ENCODE measurements at places on chromosomes 1 and 21.

DNA sequence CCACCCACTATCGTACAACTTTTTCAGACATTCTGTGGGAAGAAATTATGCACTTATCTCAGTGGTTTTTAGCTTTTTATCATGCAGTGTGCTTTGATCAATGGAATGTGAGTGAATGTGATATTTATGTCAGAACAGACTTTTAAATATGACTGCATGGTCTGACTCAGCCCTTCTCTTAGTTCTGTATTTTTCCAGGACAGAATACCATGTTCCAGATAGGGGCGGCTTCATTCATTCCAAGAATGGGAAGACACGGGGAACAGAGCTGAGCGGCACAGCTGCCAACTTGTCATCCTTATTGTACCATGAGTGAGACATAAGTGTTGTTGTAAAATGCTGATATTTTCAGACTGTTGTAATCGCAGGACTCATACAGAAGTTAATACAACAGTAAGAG lies 214.6 kb upstream of the NCAM2 start:
- no peak for DNase-seq

GRCh38 chr1:93597709-93598108 lies 83.9 kb downstream of the BCAR3 start:
- DNase-seq = no peak

DNA sequence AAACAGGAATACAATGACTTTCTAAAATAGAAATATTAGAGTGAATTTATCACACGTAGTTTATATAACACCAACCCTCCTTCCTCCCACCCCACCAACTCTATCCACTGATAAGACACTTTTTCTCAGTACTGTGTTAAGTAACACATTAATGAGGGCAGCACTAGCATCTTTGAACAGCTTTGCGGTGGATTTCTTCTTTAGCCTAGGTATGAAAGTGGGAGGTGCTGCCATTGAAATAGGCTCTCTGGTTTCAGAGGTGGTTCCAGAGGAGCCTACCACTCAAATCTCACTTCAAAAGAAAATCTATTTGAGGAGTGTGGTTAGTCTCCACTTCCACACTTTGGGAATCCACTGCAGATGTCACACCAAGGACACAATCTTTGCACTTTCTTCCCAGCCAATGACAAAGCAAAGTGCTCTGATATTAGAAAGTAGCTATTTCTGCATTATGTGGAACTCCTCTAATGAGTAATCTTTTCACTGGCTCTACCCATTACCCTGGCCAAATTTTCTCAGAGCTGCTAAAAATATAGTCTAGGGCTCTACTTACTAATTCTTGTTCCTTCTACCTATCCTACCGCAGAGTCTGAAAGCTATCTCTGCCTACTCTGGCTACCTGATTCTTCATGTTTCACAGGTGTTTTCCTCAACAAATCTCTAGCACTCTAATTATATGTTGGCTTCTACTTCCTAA lies 1667.8 kb downstream of the MRPL39 start:
- DNase-seq = no peak

DNA sequence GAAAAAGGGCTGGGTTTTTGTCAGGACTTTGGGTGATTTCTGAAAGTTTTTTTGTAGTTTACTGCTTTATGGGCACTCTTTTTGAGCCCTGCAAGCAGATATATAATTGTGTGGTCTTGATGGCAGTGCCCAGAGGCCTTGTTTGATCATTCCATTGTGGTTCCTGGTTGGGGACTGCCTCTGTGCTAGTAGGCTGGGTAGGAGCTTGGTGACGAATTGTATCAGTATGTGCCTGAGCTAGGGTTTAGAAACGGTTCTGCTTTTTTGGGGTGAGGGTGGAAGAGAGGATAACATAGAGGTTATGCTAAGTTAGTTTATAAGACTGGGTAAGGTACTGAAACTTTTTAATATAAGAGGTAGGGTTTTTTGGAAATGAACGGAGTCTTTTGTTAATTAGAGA lies 139.7 kb upstream of the ETV3 start:
- DNase-seq = no peak

DNA sequence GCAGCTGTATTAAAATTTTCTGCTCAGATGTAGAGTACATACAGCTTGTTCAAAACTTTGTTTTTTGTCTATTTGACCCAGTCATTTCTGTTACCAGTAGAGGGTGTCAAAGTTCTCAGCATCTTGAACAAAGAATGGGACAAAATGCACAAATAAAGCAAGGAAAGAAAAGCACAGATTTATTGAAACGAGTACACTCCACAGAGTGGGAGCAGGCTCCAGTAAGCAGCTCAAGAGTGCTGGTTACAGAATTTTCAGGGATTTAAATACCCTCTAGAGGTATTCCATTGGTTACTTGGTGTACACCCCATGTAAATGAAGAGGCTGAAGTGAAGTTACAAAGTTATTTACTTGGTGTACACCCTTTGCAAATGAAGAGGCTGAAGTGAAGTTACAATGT lies 8.9 kb upstream of the PRMT6 start:
- DNase-seq = no peak

DNA sequence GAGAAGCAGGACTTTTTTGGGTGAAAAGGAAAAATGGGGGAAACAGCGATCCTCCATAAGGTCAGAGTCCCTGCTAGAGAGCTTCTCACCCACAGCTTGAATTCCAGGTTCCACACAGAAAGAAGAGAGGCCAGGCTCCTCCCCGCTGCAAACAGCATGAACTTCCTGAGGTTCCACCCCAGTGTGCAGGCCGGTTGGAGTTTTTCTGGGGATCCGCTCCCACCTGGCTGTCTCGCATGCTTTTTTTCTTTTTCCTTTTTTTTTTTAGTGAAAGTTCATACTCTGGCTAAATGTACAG lies 595.1 kb upstream of the ZP4 start:
- DNase-seq = no peak

DNA sequence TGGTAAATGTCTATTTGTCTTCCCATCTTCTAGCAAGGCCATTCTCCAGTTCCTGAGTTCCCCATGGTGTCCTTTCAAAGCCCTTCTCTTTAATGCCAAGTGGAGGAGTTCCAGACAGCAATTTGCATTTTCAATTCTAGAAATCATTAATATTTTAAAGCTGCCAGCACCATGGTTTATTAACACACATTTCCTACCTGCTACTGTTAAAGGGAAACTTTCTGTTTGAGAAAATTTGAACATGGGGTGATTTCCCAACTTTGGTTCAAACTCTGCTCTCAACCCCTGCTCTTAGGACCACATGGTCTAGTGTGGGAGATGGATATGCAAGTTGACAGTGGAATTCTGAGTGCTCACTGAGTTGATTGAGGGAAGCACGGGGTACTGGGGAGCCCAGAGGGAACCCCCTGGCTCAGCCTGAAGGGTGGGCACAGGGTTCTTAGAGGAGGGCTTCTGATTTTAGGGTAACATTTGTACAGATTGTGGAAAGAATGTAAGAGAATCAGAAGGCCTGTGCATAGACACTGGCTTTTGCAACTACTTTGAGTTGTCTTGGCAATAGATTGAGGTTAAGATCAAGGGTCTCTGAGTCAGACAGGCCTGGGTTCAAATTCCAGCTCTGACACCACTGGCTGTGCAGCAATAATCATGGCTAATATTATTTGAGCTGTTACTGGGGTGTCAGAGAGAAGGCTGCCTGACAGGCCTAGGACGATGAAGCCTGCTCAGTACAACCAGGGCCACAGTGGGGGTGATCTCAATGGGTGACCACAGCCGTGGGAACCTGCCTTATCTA lies 97.8 kb downstream of the BEND5 start:
- DNase-seq = no peak

DNA sequence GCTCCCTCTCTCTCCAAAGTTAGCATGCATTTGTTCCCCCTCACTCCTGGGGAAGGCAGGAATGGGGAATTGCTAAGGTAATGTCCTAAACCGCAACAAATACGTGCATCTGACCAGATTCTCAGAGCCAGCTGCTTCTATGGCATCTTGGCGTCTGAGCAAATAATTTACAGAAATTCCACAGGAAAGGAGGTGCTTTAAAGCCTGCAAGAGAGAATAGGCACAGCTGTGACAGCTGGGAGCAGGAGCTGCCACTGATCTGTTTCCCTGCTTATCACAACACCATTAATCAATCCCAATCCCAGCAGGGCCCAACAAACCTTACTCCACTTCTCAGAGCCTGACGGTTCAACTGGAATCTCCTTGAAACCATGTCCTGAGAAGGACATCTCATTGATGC lies 83.5 kb upstream of the ZNF281 start:
- DNase-seq = no peak

GRCh38 chr1:64368344-64368743 lies 101.6 kb upstream of the CACHD1 start:
- no peak for DNase-seq

GRCh38 chr1:33364565-33364918 lies 43.6 kb upstream of the A3GALT2 start:
- no peak for DNase-seq

DNA sequence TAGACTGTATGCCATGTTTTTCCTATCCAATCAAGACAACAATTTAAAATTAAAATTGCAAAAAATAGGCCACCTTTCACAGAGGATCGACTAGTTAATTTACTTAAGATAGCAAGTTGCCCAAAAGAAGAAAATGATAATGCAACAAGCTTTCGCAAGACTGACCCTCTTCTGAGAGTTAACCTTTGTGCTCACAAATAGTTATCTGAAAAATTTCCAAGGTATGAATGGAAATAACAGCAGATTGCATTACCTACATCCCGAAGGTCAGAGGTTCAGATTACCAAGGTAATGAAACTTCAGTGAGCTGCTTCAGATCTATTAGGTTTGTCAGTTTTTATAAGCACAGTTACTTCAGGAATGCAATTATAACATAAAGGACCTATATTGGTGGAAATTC lies 298.0 kb downstream of the KCTD3 start:
- no peak for DNase-seq

GRCh38 chr1:18903291-18903756 lies 969 bp upstream of the ALDH4A1 start:
- no peak for DNase-seq

- DNase-seq = no peak
These were observed 4.4 kb downstream of the TYW3 start for GRCh38 chr1:74737333-74737732.

DNA sequence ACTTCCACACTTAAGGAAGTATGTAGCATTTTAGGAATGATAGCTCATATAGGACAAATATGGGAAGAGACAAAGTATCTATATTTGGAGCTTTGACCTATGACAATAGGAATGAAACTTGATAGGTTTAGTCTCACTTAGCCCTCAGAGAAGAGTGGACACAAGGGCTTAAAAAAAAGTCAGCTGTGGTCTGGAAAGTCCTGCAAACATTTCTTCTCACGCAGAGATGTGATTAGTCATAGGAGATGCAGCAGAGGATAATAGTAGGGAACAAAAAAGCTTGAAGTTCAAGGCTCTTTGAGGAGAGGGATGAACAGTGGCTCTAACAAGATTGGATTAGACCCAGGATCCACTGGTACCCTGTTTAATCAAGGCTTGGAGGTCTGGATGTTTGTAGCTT lies 14.8 kb upstream of the RNF220 start:
- DNase-seq = no peak

GRCh38 chr21:16345757-16346156 lies 616.0 kb downstream of the USP25 start:
- no peak for DNase-seq

Data from stimulated activated CD4-positive, alpha-beta T cell treated with anti-CD3 and anti-CD28 coated beads, Interleukin-1b, Interleukin-23, amount 100 ng/mL, for 1 hour (primary cell).